ENCODE measurements at places on chromosomes 1 and 21. TPM values are rescaled to one million over a fixed set of nuclear protein-coding genes. Genes with fewer than 3 reads are reported as not detected.

Gene PLD5
- not detected for total RNA-seq

DNA sequence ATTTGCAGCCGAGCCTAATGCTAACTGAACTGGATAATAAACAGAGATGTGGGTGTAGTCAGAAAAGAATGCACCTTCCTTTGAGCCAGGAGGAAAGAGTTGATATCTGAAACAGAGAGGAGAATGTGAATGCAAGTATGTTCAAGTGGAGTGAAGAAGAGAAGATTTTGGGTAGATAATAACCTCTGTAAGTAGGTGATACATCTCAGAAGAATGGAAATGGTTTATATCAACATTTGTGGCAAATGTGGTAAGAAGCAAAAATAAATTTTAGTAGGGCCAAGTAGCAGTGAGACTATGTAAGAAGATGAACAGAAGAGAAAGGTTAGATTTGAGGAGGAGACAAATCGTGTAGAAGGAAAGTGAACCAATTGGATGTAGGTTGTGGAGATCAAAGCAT, 1.7 kb upstream of the DNTTIP2 start:
- no peak for DNase-seq

DNA sequence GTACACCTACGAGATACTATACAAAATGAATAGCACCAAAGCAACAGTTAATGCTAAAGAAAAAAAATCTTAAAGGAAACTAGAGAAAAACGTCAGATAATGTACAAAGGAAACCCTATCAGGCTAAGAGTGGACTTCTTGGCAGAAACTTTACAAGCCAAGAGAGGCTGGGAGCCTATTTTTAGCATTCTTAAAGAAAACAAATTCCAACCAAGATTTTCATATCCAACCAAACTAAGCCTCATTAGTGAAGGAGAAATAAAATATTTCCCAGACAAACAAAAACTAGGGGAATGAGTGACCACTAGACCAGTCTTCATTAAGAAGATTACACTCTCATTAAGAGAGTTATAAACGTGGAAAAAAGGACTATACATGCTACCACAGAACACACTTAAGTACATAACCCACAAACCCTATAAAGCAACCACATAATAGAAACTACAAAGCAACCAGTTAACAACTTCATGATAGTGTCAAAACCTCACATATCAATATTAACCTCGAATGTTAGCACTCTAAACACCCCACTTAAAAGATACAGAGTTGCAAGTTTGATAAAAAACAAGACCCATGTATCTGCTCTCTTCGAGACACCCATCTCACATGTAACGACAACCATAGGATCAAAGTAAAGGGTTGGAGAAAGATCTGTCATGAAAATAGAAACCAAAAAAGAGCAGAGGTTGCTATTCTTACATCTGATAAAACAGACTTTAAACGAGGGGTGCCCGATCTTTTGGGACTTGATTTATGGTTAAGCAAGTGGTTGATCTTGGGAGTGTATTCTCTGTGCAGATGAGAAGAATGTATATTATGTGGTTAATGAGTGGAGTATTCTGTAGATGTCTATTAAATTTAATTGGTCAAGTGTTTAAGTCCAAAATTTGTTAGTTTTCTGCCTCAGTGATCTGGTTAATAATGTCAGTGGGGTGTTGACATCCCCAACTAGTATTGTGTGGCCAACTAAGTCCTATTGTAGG, 1301.4 kb downstream of the PLA2G4A start:
- no peak for DNase-seq

Gene GBP3
- total RNA-seq: 15.6 TPM
